ENCODE measurements at places on chromosomes 5 and 9.

- DNase-seq: no peak
Observed at GRCh38 chr5:89686081-89686765, 723.3 kb downstream of the CETN3 start.

DNA sequence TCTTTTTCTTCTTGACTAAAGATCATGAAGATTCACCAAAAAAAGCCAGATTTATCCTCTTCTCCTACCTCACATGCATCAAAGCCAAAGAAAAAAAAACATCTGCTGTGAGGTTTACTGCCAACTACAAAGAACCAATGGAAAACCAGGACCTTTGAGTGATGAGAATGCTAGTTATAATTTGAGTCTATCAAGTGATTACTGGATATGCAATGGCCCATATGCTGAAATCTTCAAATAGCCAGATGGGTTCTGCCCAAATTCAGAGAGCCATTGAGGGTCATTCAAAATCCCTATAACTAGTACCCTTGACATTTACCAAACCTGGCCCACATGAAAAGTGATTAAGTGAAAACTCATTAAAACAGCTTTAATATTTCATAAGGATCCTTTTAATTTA, 78.4 kb upstream of the ACO1 start:
- DNase-seq: no peak

DNA sequence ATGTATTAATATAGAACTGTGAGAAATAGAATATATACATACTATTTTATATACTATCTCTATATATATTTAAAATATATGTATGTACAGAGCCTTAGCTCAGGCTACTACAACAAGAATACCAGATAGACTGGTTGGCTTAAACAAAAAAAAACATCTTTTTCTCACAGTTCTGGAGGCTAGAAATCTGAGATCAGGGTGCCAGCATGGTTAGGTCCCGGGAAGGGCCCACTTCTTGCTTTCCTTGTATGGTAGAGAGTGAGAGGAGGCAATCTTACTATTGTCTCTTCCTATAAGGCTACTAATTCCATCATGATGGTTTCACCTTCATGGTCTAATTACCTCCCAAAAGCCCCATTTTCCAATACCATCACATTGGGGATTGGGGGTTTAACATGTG, 613.0 kb downstream of the ZNF608 start:
- no peak for DNase-seq

- no peak for DNase-seq
Observed at GRCh38 chr5:77550406-77550805, 58.3 kb upstream of the WDR41 start.

- DNase-seq: no peak
Observed at GRCh38 chr9:69030851-69031645, 4.5 kb upstream of the FXN start.

DNA sequence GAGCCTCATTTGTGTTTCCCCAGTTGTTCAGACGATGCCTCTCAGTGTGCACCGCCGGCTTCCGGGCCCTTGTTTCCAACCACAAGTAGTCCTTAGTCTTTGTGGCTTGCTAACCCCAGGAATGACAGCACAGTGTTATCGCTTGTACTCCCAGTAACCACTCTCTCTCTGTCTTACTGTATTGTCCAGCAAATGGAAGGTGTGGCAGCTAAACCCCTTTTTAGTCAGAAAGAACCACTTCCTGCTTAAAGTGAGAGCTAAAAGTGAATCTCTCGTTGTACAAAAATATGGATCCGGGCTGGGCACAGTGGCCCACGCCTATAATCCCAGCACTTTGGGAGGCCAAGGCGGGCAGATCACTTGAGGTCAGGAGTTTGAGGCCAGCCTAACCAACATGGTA, 61.3 kb downstream of the ENC1 start:
- DNase-seq: peak; percentile 8

- no peak for DNase-seq
Observed at GRCh38 chr5:176822793-176823481, 12.6 kb downstream of the UNC5A start.

DNA sequence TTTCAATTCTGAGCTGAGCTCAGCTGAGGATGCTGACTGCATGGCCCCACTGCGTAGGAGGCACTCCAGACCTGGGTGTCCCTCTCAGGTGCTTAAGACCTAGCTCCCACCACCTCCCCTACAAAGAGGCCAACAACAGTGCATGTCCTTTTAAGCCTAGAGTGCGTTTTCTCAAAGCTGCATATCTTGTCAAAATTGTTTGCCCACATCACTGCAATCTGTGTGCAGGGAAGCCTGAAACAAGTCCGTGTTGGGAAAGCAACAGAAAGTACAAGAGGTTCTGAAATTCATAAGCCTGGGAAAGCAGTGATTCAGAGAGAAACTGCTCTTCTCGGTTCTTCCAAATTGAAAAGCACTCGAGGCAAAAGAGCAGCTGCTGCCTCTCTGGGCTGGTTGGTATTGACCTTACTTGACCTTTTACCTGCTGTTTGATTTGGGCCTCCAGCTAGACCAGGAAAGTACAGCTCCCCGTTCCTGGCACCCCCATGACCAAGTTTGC, 238.4 kb downstream of the NR2F1-AS1 start:
- DNase-seq: no peak

DNA sequence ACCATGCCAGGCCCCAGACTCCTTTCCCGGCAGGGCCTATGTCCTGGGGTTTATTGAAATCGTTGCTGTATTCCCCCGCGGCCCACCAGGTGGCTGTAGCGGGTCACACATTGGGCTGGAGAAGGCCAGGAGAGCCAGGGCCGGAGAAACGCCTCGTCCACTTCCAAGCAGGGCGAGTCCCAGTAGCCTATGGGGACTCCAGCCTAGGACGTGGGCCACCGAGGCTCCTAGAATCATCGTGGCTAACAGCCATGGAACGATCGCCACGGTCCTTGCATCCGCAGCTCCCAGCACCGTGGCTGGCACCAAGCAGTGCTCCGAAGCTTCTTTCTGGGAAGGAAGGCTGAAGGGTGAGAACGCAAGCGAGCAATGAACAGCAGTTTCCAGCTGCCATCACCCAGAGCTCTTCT, 87.7 kb downstream of the ENTREP1 start:
- DNase-seq: no peak

GRCh38 chr9:109098960-109099308, 20.8 kb downstream of the TMEM245 start:
- DNase-seq: no peak

DNA sequence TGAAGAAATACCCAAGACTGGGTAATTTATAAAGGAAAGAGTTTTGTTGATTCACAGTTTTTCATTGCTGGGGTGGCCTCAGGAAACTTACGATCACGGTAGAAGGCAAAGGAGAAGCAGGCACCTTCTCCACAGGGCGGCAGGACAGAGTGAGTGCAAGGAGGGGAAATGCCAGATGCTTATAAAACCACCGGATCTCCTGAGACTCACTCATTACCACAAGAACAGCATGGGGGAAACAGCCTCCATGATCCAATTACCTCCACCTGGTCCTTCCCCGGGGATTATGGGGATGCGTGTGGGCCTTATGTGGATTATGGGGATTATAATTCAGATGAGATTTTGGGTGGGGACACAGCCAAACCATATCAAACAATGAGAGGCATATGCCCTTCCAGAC, 18.5 kb upstream of the RORB start:
- DNase-seq: no peak

GRCh38 chr5:142981886-142982820, 212.0 kb downstream of the ARHGAP26 start:
- DNase-seq: no peak

GRCh38 chr9:136695955-136696354, 8.7 kb upstream of the AGPAT2 start:
- no peak for DNase-seq

- no peak for DNase-seq
Observed at GRCh38 chr5:119021149-119021732, 32.9 kb upstream of the DTWD2 start.
